ENCODE measurements at places on chromosomes 11 and 22.

DNA sequence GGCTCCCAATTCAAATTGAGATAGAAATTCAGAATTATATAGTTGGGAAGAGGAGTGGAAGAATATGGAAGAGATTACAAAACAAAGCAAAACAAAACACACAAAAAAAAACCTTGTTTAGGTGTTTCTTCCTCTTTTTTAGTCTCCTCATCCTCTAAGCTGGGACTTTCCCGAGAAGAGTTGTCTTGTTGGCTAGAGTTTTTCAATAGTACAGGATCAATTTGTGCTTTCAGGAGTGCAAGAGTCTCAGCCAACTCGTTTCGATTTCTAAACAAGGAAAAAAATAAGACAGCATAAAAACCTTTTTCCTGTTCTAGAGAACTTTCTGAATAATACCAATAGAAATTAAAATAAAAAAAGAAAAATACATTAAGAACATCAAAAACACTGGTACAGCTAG lies 87.8 kb upstream of the CLNS1A start:
- DNase-seq: no peak

DNA sequence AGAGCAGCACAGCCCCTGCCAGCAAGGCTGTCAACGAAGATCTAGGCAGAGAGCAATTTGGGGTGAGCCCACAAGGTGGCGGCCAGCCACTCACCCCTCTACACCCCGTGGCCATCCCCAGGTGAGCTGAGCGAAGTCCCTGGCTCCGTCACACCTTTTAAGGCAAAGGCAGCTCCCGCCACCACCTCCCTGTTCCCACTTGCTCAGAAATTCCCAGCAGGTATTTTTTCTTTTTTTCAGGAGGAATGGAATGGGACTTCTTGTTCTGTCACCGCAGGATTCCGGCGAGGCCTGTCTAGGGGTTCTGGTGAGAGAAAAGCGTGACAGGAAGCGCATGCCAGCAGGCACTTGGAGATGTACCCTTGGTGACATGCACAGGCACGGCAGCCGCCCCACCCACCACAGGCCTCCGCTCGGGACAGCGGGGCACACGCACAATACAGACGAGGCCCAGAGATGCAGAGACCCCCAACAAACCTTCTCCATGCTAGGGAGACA lies 10.0 kb downstream of the RPL3 start:
- no peak for DNase-seq

DNA sequence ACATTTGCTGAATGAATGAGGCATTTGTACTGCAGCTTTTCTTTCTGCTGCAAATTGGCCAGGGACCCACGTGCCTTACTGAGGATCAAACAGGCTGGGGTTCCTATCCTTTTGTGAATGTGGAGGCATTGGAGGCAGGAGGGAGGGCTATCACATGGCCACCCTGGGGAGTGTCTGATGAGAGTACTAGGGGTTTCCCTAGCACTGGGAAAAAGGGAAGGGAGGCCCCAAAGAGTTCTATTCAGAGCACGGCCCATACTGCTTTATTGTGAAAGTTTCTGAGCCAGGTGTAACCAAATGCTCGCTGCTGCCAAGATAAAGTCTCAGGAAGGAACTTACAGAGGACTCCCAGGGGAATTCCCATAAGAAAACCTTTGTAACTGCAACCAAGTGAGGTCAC lies 78.4 kb upstream of the ANO1 start:
- DNase-seq: no peak

DNA sequence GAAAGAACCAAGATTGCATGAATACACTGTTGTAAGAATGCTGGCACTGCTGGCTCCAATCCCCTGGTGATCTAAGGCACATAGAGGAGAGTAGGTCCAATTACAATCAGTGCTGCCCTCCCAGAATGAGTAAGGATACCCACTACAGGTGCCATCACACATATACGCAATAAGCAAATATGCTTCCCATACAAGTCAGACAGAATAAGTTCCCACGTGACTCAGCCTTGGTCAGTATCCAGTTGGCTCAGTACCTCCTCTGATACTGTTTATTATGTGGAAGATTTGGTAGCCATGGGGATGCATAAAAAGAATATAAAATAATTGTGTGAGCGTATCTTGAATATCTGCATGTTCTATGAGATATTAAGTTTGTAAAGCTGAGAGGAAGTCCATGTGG lies 8.9 kb upstream of the OR2D3 start:
- no peak for DNase-seq

GRCh38 chr11:119970555-119971304 lies 167.2 kb downstream of the TRIM29 start:
- no peak for DNase-seq

DNA sequence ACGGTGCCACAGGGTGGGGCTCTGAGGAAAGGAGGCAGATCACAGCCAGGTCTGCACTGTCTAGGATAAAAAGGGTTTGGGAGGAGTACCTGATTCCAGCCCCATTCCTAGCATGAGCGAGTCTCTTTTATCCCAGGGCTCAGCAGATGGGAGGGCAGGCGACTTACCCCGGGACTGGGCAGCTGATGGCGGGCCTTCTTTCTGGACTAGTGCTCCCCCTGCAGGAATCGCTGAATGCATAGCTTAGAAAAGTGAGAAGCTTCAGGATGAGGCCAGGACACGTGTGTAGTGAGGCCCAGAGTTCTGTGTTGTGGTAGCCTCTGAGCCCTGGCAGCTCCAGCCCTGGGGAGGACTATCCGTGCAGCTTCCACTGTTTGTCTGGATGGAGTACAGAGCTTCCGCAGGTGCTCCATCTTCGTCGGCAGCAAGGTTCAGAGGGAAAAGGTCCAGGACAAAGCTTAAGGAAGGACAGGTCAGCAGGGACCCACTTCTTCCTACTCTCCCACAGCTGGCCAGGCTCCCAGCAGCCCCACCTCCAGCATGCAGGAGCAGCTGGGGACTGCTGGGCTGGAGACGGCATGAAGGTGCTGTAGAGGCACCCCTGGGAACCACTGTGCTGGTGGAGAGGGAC lies 30.4 kb downstream of the COMMD9 start:
- DNase-seq: no peak

DNA sequence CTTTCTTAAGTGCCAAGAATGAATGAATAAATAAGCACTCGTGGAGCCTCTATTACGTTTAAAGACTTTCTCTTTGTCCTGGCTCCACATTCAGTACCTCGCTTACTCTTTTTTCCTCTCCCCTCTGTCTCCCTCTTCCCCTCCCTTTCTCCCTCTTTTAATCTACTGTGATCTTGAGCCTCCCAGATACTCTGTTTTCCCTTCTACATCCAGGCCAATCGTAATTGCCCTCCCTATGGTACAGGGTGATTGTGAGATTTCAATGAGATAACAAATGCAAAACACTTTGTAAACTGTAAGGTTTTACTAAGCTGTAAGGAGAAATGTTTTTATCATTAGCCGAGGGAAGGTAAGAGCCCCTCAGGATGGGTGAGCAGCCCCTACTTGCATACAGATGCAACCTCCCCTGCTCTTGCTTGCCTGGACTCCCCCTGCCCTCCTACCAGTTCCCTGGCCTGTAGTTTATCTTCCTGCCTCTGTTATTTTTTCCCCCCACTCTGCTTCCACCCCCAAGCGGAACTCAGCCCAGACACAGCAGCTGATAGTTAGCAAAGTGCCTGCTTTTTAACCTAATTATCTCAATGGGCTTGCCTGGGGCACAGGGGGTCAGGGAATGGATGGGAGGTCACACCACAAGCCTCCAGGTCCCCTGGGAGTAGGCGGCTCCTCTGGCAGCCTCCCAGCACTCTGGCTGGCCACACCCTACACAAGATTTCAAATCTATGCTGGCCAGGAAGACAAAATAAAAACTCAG lies 76.9 kb upstream of the CADM1 start:
- DNase-seq: no peak

GRCh38 chr11:121535129-121535796 lies 82.5 kb upstream of the SORL1-AS1 start:
- DNase-seq: no peak

DNA sequence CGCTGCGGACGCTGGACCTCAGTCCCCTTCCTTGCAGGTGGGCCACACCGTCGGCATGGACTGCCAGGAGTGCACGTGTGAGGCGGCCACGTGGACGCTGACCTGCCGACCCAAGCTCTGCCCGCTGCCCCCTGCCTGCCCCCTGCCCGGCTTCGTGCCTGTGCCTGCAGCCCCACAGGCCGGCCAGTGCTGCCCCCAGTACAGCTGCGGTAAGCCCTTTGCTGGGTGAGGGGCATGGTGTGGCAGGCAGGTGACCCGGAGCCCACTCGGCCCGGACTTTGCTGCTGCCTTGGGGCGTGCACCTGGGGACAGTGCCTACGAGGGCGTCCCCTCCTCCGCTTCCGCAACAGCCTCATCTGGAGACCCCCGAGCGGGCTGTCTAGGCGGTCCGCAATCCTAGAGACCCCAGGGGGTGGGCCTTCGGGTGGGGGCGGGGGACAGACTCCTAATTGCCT lies 25.4 kb upstream of the MUC5B start:
- DNase-seq: no peak

DNA sequence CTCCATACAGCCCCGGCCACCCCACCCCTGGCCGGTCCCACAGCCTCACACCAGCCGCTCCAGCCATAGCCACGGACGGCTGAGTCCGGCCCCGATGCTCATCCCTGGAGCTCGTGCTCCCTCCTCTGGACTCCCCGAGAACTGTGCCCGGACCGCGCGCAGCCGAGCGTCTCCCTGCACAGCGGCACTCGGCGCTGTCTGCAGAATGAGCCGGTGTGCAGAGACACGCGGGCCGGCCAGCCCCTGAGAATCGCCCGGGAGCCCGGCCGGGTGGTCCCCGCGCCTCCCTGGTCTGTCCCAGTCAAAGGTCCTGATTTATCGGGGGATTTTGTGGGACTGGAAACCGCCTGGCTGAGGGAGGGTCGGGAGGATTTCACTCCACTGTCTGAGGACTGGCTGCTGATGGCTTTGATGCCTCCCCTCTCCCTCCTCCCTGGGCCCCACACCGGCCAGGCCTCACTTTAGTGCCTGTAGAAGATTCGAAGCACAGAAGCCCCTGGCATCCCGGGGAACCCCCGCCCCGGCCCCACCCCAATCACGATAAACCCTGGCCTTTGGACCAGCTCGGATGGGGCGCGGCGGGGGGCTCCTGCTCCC lies 102.7 kb downstream of the BRD1 start:
- DNase-seq: peak; percentile 67

- no peak for DNase-seq
Measured at GRCh38 chr11:3736816-3737215, 60.5 kb downstream of the NUP98 start.

- DNase-seq: no peak
Measured at GRCh38 chr11:23509023-23509422, 648.7 kb upstream of the CCDC179 start.

GRCh38 chr11:110454609-110455008 lies 24.9 kb downstream of the FDX1 start:
- DNase-seq: no peak

DNA sequence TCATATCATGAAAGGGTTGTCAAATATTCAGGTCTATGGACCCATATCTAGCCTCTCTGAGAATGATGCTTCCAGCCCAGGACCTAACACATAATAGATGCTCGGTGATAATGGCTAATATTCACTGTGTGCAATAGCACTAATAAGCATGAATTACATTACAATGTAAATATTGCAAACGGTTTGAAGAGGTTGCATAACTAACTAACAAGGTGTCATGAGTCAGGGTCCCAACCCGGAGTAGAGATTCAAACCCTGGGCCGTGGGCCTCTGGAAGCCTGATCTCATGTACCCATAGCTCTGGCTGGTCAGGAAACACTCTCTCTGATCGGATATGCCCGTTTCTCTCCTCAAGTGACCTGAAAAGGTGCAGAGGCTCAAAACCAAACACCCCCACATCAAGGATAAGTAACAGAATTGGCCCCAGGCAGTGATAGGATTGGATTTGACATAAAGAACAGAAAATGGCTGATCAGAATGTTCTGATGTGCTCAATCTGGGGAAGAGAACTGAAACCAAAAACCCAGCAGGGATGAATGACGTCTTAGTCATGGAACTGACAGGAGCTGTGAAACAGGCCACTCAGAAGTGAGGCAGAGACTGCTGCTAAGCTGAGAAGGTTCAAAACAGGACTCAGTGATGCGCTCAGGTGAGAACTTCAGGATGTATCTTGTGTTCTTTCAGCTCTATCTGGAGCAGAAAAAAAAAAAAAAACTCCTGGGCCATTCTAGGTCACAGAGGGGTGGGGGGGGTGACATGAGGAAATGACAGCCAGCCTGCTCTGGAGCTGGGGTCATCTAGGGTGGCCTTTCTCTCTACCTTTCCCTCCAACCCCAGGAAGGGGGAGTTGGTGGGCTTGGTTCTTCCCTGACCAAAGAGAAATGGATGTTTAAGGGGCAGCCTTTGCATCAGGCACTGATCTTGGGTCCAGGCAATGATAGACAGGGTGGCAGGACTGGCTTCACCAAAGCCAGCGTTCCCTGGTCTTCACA lies 6.6 kb upstream of the KCTD17 start:
- no peak for DNase-seq

GRCh38 chr22:47198801-47199251 lies 436.4 kb downstream of the TBC1D22A start:
- DNase-seq: no peak

DNA sequence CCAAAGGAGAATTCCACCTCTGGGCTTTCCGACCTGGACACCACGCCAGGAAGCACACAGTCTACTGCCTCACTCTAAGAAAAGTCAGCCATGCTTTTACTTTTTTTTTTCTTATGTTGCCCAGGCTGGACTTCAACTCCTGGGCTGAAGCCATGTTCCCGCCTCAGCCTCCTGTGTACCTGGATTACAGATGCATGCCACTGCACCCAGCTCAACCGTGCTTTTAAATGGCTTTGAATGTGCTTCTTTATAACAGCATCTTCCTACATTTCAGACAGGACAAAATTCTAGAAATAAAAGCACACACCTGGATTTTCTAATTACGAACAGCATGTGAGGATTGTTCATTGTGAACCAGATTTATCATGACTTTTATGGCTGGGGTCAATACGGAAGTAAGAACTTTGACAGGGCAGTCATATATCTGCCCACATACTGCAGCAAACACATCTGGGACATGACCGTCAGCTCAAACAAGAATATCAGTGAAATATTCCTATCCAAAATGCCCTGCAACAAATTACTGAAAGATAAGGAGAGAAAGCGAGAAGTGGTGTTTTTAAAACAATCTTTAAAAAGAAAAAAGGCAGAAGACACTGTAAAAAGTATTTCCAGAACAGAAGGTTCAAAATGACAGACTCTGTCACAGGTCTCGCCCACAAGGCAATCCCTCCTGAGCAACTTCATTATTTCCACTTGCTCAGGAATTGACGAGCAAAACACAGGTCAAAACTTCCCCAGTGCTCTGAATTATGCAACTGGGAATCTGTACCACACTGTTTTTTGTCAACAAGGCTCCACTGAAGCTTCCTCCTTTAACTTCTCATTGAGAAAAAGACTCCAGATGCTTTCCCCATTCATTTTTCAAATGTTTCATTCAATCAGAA lies 42.1 kb downstream of the PACSIN2 start:
- no peak for DNase-seq

GRCh38 chr11:111298413-111299100 lies at the start of gene POU2AF3:
TSS of gene POU2AF3 (plus strand) at chr11:111298546. CDS start at chr11:111298582, 36 bp downstream.
- DNase-seq: no peak

DNA sequence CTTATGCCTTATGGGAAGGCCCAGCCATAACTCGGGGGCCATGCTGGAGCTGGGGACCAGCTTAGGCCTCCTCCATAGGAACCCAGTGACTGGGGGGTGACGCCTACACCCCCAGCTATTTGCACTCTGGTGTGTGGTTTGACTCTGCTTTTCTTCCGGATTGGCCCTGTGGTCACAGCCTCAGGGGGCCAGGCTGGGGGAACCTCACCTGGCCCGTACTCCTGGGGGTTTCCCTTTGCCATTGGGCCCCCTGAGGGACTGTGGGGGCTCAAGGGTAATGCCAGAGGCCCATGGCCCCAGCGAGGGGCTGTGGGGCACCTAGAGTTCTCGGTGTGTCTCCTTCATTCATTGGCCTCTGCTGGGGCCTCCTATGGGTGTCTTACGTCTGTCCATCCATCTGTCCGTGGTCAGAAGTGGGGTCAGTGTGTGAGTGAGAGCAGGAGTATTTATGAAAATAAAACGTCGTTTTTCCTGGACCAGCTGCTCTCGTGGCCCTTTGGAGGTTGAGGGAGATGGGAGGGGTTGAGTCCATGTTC lies 6.3 kb upstream of the SH3BP1 start:
- no peak for DNase-seq
